Effector memory CD4-positive, alpha-beta T cell (primary cell): ENCODE measurements at places on chromosomes 12 and 14.
A peak's percentile ranks its signal among the peaks of the same experiment; 100 is the strongest.

- no peaks in the 10 kb centered on the region for H3K4me1 ChIP-seq
- H3K36me3 ChIP-seq, result no peaks in the 10 kb centered on the region
- no peak overlapping the region for H3K27ac ChIP-seq
- no peak for DNase-seq
These were observed 64.1 kb upstream of the HIF1A start for GRCh38 chr14:61631045-61631687.

DNA sequence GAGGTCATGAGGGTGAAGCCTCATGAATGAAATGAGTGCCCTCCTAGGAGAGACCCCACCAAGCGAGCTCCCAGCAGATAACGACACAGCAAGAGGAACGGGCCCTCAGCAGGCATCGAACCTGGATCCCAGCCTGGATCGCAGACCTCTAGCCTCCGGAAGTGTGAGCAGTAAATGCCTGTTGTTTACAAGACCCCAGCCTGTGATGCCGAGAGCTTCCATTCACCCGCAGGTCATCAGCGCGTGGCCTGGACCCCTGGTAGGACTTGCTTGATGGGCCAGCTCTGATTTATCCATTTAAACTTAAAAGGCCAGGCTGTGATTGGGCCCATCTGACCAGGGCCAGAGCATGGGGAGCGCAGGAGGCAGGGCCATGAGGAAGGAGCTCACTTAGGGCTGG, 7.0 kb downstream of the TMEM179 start:
- H3K4me1 ChIP-seq, result no peaks in the 10 kb centered on the region
- peaks cover 6% of the 10 kb centered on the region for H3K27me3 ChIP-seq
- H3K36me3 ChIP-seq, result no peaks in the 10 kb centered on the region
- no peak overlapping the region for H3K4me3 ChIP-seq

DNA sequence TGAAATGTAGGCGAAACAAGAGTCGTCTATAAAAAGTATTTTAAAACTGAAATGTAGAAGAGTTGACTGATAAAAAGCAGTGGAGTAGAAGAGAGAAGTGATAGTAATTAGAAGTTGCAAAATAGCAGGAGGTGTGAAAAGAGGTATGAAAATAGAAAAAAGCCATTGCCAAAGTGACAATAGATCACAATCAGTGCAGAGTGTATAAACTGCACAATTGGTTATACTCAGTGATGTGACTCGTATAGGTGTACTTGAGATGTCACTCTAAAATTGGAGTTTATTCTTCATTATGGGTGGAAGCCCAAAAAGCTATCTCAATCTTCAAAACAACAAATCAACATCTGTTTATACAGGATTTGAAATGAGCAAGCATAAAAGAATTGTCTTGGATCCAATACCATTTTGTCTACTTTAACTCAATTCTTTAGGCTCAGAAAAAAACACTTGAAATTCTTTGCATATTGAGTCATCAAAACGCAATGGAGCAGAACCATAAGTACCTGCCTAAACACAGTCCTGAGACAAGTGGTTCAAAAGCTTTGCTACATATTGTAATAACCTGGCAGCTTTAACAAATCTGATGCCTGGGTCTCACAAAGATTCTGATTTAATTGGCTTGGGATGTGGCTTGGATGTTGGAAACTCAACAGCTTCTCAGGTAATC, 8.8 kb downstream of the IKBIP start:
- H3K36me3 ChIP-seq, result no peaks in the 10 kb centered on the region
- no peaks in the 10 kb centered on the region for H3K27me3 ChIP-seq
- DNase-seq, result no peak
- H3K4me1 ChIP-seq, result no peaks in the 10 kb centered on the region
- H3K27ac ChIP-seq, result no peak overlapping the region

DNA sequence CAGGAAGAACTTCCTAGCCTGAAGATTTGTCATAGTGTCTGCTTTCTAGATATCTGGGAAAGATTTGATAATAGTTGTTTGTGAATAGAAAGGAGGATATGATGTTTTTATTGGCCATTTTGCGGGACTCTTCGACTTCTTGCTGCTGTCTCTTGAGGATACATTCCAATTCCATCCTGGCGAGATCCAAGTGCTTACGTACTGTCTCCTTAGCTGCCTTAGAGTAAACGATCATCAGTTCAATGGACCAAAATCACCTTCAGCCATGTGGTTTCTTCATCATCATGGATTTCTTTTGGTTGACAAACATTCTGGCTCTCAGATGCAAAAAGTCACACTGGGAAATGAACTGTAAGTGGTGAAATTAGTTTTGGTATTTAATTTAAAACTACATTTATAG, 82.7 kb upstream of the SCN8A start:
- no peaks in the 10 kb centered on the region for H3K4me1 ChIP-seq
- DNase-seq, result no peak
- no peaks in the 10 kb centered on the region for H3K27me3 ChIP-seq
- no peaks in the 10 kb centered on the region for H3K36me3 ChIP-seq
- H3K4me3 ChIP-seq, result no peak overlapping the region
- H3K27ac ChIP-seq, result no peak overlapping the region

DNA sequence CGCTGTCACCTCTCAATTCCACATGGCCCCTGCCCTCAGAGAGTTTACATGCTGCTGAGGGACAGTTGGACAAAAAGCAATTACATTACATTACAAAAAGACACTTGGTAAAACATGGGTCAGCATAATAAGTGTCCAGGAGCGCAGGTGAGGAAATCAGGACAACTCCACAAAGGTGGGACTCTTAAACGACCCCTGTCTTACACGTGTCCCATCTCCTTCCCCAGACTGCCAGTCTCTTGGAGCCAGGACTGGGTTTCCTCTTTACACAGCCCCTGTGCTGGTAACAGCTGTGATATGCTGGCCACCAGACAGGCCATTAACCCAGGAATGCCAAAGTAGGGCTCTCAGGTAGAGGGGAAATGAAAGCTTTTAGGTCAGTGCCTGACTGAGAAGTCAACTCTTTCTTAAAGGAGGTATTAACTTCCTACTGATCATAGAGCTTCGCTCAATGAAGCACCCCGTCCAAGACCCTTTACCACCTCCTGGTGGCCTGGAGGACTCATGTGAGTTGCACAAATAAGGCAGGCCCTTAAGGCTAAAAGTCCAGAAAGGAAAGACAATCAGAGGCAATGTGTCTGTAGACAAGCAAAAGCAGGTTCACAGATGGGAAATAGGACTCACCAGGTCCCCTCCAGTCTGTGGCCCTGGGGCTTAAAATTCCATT, 55.5 kb downstream of the ANO2 start:
- no peaks in the 10 kb centered on the region for H3K27me3 ChIP-seq
- H3K27ac ChIP-seq, result no peak overlapping the region
- no peak overlapping the region for H3K4me3 ChIP-seq
- H3K36me3 ChIP-seq, result no peaks in the 10 kb centered on the region
- no peaks in the 10 kb centered on the region for H3K4me1 ChIP-seq
- no peak for DNase-seq

GRCh38 chr12:80766897-80767296, 50.2 kb downstream of the MYF5 start:
- H3K27ac ChIP-seq, result no peak overlapping the region
- no peaks in the 10 kb centered on the region for H3K4me1 ChIP-seq
- H3K27me3 ChIP-seq, result no peaks in the 10 kb centered on the region
- no peak for DNase-seq

GRCh38 chr14:87430214-87430613, 562.8 kb downstream of the GALC start:
- no peaks in the 10 kb centered on the region for H3K4me1 ChIP-seq
- no peak overlapping the region for H3K27ac ChIP-seq
- DNase-seq, result no peak

- H3K4me3 ChIP-seq, result no peak overlapping the region
- H3K27me3 ChIP-seq, result no peaks in the 10 kb centered on the region
- DNase-seq, result no peak
- no peak overlapping the region for H3K27ac ChIP-seq
These were observed 138.4 kb downstream of the ZFP36L1 start for GRCh38 chr14:68654471-68654941.

- H3K36me3 ChIP-seq, result peaks cover 94% of the 10 kb centered on the region
- H3K4me3 ChIP-seq, result no peak overlapping the region
- no peak for DNase-seq
- H3K27ac ChIP-seq, result peak overlapping the region; percentile 48
- H3K4me1 ChIP-seq, result no peaks in the 10 kb centered on the region
These were observed 10.5 kb upstream of the PNMA1 start for GRCh38 chr14:73724696-73725095.

- DNase-seq, result no peak
- H3K36me3 ChIP-seq, result no peaks in the 10 kb centered on the region
- H3K27ac ChIP-seq, result no peak overlapping the region
- H3K4me3 ChIP-seq, result no peak overlapping the region
- H3K27me3 ChIP-seq, result no peaks in the 10 kb centered on the region
- peaks cover 8% of the 10 kb centered on the region for H3K4me1 ChIP-seq
These were observed 21.6 kb upstream of the SMUG1 start for GRCh38 chr12:54210400-54210790.

- H3K4me1 ChIP-seq, result no peaks in the 10 kb centered on the region
- no peaks in the 10 kb centered on the region for H3K36me3 ChIP-seq
- no peak for DNase-seq
These were observed 31.5 kb downstream of the RASSF9 start for GRCh38 chr12:85804663-85805062.

DNA sequence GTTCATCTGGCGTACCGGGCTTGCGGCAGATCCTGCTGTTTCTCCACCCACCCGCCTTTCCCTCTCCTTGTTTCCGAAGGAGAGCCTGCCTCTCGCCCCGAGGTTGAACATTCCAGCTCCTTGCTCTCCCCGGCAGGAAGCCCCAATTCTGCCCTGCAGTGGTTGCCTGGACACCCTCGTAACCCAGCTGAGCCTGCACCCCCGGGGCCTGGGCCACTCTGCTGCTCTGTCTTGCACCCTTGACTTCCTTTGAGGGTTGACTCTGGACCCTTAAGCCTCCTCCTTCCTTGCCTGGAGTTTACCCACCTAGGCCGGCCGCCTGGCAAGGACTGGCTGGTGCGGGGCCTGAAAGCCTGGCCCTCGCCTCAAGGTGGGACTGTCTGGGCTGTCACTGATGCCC, 25.8 kb upstream of the NCOR2 start:
- no peak overlapping the region for H3K27ac ChIP-seq
- H3K4me3 ChIP-seq, result no peak overlapping the region
- H3K27me3 ChIP-seq, result no peaks in the 10 kb centered on the region
- DNase-seq, result no peak
- H3K4me1 ChIP-seq, result no peaks in the 10 kb centered on the region

DNA sequence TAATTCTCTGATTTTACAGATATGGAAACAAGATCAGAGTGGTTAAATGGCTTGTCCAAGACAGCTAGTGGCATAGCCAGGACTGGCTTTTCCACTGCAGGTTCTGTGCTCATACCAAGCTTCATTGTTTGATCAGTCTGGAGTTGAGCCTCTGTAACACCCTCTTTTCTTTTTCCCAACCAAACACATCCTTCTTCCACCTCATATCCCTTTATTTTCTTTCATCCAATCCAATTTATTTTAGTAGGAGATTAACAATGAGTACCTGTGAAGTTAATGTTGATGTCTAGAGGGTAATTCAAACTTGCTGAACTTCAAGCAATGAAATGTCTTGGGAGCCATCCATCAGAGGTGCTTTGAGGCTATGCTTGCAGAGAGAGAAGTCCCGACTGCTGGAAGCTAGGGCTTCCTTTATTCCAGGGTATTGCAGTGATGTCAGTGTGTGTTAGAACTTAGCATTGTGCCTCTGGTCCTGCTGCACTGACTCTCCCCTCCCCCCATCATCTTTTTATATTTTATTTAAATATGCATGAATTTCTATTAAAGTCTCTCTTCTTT, 452.1 kb upstream of the PDE3A start:
- DNase-seq, result no peak
- no peak overlapping the region for H3K4me3 ChIP-seq
- no peaks in the 10 kb centered on the region for H3K27me3 ChIP-seq
- no peaks in the 10 kb centered on the region for H3K4me1 ChIP-seq
- H3K27ac ChIP-seq, result no peak overlapping the region
